ENCODE measurements at places on chromosomes 12 and 14. TPM values are rescaled to one million over a fixed set of nuclear protein-coding genes. Genes with fewer than 3 reads are reported as not detected.

The SMIM41 gene
- total RNA-seq: 1.1 TPM

The PTHLH gene
- total RNA-seq: 0.58 TPM

The DNAJC22 gene
- total RNA-seq: 9.5 TPM

The ANKRD33 gene
- not detected for total RNA-seq

The AMIGO2 gene
- total RNA-seq: 2.9 TPM

The TMEM63C gene
- total RNA-seq: 8.8 TPM

The GPR137C gene
- total RNA-seq: not detected

The C3AR1 gene
- 8.8 TPM for total RNA-seq

The RD3L gene
- total RNA-seq: not detected

The SLCO1B1 gene
- total RNA-seq: not detected

The NANOG gene
- 0.18 TPM for total RNA-seq

The CDK2 gene
- total RNA-seq: 10.7 TPM

The CKB gene
- 216 TPM for total RNA-seq

The NPFF gene
- not detected for total RNA-seq

The SVOP gene
- total RNA-seq: not detected

The PRICKLE1 gene
- total RNA-seq: 2.9 TPM

The NXPH4 gene
- 0.18 TPM for total RNA-seq

The ACRBP gene
- total RNA-seq: not detected

The KCNH5 gene
- not detected for total RNA-seq

The TSPAN19 gene
- not detected for total RNA-seq

The BICDL1 gene
- total RNA-seq: 67.1 TPM

The NINJ2 gene
- 2.2 TPM for total RNA-seq

The RTN1 gene
- total RNA-seq: 10.6 TPM

The MGAT4C gene
- total RNA-seq: 0.43 TPM

The HNRNPC gene
- total RNA-seq: 110 TPM

The SALL2 gene
- total RNA-seq: 3.3 TPM

The GPRC5D gene
- total RNA-seq: not detected

The TAS2R19 gene
- total RNA-seq: 0.89 TPM

The FAM161B gene
- 0.58 TPM for total RNA-seq

The KRT79 gene
- not detected for total RNA-seq

The ALDH1L2 gene
- 8.9 TPM for total RNA-seq

The CLEC6A gene
- total RNA-seq: not detected

The PROX2 gene
- not detected for total RNA-seq

The HCAR1 gene
- 2.0 TPM for total RNA-seq

The ZC2HC1C gene
- total RNA-seq: 5.9 TPM

The KIF26A gene
- 21.7 TPM for total RNA-seq

The GALNT9 gene
- 3.1 TPM for total RNA-seq

The RERGL gene
- total RNA-seq: 9.2 TPM

The CLEC4D gene
- total RNA-seq: not detected

The ELK3 gene
- total RNA-seq: 17.5 TPM

The NAV3 gene
- total RNA-seq: 1.7 TPM

The ART4 gene
- not detected for total RNA-seq

The SSPN gene
- total RNA-seq: 23.3 TPM

The C12orf60 gene
- 3.1 TPM for total RNA-seq

The LMNTD1 gene
- total RNA-seq: not detected

The REP15 gene
- total RNA-seq: 4.1 TPM

The OVCH1 gene
- total RNA-seq: not detected

The TMEM30B gene
- 17.4 TPM for total RNA-seq

The MMP19 gene
- total RNA-seq: 14.1 TPM
